Activated naive CD4-positive, alpha-beta T cell treated with anti-CD3 and anti-CD28 coated beads, Interleukin-2, amount 50 U/mL, for 72 hours (primary cell): ENCODE measurements at places on chromosomes 7 and 10. TPM values are rescaled to one million over a fixed set of nuclear protein-coding genes. Genes with fewer than 3 reads are reported as not detected.

DCLRE1A gene
- 13.6 TPM for total RNA-seq

DNA sequence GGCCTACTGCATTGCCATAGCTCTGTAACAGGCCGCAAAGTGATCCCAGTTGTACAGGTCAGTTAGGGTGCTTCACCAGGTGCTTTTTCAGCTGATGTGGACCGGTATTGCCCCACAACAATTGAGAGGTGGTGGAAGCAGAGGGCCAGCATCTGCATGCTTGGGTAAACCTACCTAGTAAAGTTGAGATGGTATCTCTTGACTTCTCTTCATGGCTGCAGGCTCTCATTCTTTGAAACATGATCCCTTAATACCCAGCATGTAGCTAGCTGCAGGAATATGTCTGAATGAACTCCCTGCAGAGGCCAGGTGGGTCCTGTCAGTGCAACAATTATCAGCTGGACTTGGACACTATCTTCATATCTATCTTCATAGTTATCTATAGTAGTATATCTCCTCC is 60.7 kb upstream of the CCDC6 start:
- DNase-seq: no peak

PON1 gene
- not detected for total RNA-seq

SPDYE5 gene
- total RNA-seq: not detected

GRCh38 chr10:123480845-123481244 is 185.3 kb upstream of the GPR26 start:
- no peak for DNase-seq

DNA sequence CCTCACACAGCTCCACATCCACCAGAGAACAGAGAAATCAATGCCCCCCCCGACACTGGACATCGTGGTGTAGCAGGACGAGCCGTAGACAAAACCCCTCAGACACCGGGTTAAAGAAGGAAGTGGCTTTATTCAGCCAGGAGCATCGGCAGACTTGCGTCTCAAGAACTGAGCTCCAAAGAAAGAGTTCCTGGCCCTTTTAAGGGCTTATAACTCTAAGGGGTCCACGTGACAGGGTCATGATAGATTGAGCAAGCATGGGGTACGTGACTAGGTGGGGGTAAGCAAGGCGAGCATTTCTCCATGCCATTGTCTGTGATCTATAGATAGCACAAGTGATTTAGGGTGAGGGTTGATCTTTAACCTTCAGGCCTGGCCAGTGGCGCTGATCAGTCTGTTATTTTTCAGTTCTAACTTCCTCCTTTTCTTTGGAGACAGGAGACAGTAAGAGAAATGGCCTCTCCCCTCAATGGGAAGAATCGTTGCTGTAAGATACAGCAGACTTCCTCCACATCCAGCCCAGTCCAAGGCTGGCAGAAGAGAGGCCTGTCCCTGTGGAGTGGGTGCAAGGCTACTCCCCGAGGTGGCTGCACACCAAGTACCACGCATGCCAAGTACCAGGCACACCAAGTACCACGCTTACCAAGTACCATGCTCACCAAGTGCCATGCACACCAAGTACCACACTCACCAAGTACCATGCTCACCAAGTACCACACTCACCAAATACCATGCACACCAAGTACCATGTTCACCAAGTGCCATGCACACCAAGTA is 19.5 kb upstream of the PPP2R2D start:
- DNase-seq: no peak

GRCh38 chr10:8050556-8051108 is 3.9 kb upstream of the GATA3 start:
- no peak for DNase-seq

PNLIPRP2 gene
- not detected for total RNA-seq

DNA sequence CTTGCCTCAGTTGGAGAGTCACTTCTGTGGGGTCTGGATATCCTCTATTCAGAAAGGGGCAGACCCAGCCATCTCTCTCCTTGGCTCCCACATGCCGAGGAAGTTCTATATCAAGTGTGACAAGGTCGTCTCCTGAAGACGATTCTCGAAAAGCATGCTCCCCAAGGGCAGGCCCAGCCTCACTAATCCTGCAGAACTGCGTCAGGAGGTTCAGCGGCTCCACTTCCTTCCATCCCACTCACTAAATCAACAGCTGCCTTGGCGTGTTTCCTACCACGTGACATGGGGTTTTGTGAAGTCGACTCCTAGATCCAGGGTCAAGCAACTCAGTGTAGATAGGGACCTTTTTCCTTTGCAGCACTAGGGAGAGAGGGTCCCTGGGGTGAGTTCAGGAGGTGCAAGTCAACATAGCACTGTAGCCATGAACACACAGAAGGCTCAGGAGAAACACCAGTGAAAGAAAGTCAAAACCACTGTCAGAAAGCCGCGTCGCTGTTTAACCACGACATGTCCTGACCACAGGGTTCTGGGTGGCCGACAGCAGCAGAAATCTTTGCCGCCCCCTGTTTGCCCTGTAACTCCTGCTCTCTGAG is 156.4 kb downstream of the PRPF18 start:
- DNase-seq: no peak

DKK1 gene
- not detected for total RNA-seq
